ENCODE measurements at places on chromosomes 1 and 21.

- DNase-seq: no peak
Measured at GRCh38 chr1:164614316-164614715, 55.3 kb downstream of the PBX1 start.

- no peak for DNase-seq
Measured at GRCh38 chr1:2966449-2967328, 54.6 kb upstream of the ACTRT2 start.

- no peak for DNase-seq
Measured at GRCh38 chr21:44397431-44398031, 44.1 kb downstream of the TRPM2 start.

- DNase-seq: no peak
Measured at GRCh38 chr1:53654216-53655210, 84.5 kb downstream of the GLIS1 start.

- DNase-seq: peak; percentile 11
Measured at GRCh38 chr1:209742409-209743144, 13.3 kb upstream of the TRAF3IP3 start.

- no peak for DNase-seq
Measured at GRCh38 chr21:42578034-42578433, 64.4 kb downstream of the SLC37A1 start.

GRCh38 chr1:224541901-224542630 is 74.1 kb upstream of the CNIH3 start:
- no peak for DNase-seq

DNA sequence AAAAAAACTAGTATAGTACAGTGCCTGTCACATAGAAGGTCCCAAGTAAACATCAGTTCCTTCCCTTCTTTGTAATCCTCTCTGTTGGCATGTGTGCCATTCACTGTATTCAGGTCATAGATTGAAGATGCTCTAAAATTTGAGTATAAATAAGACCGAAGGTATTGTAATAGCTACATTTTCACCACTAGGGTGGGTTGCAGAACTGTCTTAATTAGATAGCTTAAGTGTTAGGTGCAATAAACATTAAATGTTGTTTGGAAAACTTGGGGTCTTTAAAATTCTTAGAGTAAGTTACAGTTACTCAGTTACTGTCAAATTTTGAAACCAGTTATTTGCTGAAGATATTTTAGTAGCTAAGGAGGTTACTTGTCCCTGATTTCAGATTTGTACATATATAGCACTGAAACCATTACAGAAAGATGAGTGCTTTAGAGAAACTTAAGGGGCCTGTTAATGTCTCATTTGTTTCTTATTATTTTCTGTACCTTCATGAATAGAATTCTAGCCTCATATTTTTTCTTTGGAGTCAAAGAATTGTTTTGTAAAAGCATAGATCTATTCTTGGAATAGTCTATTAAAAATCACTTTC is 24.3 kb downstream of the PER3 start:
- peak; percentile 44 for DNase-seq

DNA sequence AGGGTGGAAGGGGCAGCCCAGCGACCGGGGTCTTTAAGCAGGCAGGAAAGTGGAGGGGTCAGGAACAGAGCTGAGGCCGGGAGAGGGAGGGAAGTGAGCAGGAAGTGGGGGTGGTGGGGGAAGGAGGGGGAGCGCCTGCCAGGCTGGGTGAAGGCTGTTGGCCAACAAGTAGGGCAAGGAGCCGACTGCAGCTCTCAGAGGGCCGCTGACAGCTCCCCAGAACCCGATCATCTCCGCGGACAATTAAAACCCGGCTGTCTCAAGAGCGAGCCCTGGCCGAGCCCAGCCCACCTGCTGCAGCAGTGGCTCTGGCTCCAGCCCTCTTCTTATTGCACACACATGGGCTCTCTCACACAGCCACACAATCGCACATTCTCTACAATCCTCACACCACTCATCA is 51.6 kb downstream of the GRIK3 start:
- DNase-seq: no peak

DNA sequence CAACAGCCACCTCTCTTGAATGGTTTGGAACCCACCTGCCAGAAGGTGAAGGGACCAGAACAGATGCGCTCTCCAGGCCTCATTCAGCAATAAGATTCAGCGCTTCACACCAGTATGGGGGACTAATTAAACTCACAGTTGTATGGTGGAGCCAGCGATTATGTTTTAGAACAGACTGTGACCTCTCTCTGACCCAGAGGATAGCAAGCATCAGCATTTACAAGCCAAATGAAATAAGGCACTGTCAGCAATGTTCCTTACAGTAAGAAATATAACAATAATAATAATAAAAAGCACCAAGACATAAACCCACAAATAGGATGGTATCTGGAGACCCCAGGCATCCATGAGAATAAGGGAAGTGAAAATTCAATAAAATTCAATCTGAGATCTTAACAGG is 6.9 kb upstream of the CDC42BPA start:
- DNase-seq: no peak

DNA sequence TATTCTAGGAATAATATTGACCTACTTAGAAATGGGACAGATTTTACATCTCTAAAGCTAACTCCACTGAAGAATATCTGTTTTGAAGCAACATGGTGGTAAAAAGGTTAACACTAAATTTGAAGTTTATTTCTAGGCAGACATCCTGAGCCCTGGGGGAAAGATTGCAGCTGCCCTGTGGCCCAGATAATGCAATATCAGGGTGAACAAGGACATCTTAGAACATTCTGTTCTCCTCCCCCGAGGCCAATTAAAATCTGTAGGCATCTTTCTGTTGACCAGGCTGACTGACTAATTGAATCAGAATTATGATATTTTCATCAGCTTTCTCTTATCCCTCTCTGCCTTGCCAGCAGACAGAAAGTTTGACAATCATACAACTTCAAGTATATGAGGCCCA is 149.8 kb upstream of the DUSP10 start:
- DNase-seq: no peak

GRCh38 chr1:203368624-203369451 is 17.9 kb upstream of the FMOD start:
- no peak for DNase-seq

DNA sequence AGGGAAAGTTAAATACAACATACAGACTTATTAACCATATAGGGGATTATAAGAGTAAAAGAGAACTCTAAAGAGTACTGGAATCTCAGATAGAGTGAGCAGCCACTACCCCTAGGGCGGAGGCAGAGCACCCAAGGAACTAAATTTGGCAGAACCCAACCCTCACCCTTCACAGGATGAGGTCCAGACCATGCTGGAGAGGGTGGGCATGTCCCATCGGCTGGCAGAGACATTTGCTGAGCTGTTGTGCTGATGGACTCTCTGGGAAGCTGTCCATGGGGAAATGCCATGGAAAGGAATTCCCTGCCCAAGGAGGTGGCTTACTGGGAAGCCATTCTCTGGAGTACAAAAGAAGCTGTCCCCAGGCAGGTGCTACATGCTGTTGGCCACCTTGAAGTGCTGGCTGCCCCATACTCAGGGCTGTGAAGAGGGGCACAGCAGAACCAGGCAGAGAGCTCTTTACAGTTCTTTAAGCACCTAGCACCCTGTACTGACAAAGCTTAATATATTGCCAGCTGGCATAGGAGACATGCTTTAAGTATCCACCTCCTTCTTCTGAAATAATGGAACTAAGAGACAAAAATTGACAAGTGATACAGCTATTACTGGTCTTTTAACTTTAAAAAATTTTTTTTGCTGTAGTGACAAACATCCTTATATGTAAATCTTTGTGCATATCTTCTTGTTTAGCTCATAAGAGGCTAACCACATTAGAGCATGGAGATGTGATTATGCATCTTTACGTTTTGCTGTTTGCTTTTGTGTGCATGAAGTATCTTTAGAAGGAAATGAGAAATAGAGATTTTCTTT is 29.6 kb downstream of the TSNAX start:
- no peak for DNase-seq

DNA sequence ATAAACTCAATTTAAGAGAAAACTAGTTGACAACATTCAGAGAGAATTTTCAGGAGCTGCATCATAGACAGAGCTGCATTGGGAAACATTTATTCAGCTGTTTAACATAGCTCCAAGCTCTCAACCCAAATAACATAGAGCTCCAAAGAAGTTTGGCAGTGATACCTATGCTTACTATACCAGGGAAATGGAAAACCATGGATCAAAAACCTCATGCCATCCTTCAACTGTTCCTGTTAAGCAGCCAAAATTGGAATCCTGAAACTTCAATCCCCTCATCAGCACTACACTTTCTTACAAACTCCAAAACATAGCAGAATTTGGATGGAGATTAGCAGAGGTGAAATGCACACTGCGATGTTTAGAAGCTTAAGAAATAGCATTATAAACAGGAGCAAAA is 164.4 kb downstream of the USH2A start:
- no peak for DNase-seq

DNA sequence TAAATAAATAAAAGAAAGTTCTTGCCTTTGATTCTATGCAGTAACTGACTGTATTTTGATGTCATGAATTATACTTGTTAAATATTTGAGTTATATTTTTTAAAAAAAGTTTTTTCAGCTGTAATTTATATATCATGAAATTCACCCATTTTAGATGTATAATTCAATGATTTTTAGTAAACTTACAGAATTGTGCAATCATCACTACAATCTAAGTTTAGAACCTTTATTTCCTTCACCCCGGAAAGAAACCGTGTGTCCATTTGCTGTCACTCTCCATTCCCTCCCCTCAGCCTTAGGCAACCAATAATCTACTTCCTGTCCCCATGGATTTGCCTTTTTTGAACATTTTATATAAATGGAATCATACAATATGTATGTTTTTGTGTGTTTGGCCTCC is 32.5 kb upstream of the DISC1 start:
- no peak for DNase-seq

- no peak for DNase-seq
Measured at GRCh38 chr1:30110846-30111245, 612.5 kb downstream of the MATN1 start.

GRCh38 chr1:98278055-98278454 is 357.2 kb upstream of the DPYD start:
- DNase-seq: no peak

GRCh38 chr1:225868631-225869330 is 13.4 kb downstream of the TMEM63A start:
- DNase-seq: no peak

- DNase-seq: no peak
Measured at GRCh38 chr1:240385985-240386978, 225.7 kb downstream of the GREM2 start.

- DNase-seq: no peak
Measured at GRCh38 chr1:201697174-201697573, 131.8 kb upstream of the IPO9 start.

DNA sequence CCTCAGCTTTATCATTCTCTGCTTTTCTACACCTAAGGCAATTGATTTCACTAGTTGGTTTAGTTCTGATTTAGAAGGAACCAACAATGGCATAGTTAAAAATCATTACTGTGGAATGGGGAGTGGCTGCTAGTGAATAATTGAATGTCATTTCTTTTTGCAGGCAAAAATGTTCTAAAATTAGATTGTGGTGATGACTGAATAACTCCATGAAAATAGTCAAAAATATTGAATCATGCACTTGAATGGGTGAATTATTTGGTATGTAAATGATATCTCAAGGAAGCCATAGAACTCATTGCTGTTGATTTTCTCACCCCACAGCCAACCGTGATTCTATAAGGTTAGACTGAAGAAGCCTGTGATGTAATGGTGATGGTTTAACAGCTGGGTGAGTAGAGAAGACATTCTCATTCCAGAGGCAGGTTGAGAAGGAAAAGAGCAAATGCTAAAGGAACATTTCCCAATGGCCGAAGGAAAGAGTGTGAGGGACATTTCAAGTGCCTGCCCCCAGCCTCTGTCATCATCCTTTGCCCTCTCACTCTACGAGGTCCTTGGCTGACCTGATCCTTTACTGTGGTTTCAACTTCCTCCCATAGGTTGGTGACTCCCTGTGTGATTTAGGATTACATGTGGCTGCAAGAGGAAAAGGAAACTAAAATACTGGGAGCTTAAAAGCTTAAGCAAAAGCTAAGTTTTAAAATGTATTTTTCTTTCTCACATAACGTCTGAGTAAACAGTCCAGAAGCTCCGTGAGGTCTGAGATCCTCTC is 12.5 kb downstream of the OVAAL start:
- no peak for DNase-seq

DNA sequence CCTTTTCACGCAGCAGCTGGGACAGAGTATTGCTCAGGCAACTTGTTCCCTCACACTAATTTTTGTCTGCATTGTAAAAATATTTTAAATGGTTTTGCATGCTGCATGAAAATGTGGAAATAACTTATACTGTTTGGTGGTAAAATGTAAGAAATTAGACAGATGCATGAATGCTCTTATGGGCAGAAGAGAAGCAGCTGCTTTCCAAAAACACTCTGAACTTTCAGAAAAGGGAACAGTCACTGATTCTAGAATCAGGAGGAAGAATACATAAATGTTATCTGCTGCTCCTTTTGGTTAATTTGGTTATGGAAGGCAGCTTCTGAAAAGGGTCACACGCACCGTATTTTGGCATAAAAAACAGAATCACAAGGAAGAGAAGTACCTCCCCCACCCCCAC is 87.0 kb upstream of the RUNX1 start:
- no peak for DNase-seq

- DNase-seq: no peak
Measured at GRCh38 chr1:6034750-6035096, 11.0 kb upstream of the KCNAB2 start.

GRCh38 chr1:151342021-151342420 is 5.0 kb downstream of the RFX5 start:
- no peak for DNase-seq

DNA sequence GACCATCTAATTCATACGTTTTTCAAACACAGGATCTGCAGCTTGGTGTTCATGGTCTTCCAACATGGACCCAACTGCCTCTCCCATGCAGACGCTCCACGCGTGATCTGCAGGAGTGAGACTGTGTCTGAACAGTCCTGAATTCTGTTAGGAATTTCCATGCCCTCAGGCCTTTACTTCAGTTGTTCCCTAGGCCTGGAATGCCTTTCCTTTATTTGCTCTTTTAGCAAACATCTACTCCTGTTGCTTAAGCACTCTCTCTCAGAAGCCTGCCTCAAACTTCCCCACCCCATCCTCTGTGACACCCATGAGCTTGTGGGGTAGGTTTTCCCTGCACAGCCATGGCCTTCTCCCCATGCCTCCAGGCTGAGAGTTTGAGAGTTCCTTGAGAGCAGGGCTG is 73.7 kb downstream of the DMRTB1 start:
- DNase-seq: no peak

DNA sequence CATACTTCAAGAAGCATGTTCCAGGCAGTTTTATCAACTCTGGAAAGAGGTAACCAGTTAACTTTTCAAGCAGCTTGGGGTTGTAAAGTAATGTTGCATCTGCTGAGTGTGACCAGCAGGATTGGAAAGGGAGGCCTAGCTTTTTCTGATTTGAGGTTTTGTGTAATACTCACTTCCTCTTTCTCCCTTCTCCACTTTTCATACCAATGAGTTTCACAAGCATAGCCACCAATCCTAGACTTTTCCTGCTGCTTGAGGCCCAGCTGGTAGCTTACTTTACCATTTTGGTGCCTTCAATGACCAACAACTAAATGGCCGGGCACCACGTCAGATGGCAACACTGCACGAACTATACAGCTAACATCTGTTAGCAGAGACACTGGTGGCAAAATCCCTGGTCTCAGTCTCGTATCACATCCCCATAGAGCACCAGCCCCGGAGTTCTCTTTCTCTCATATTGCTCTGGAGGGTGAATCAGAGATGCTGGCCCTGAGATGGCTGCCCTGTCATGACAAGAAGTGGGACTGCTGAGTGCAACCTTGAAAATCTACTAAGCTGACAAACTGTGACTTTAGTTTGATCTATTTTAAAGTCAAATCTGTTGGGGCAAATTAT is 14.8 kb upstream of the GPR88 start:
- peak; percentile 46 for DNase-seq

Data from OCI-LY7 (cell line).